ENCODE measurements at places on chromosomes 2 and 18. TPM values are rescaled to one million over a fixed set of nuclear protein-coding genes. Genes with fewer than 3 reads are reported as not detected.

LRRTM4 gene
- total RNA-seq: not detected

XDH gene
- 4.2 TPM for total RNA-seq

- no peaks in the 10 kb centered on the region for H3K27me3 ChIP-seq
- no peak overlapping the region for H3K4me3 ChIP-seq
Measured at GRCh38 chr2:69997015-69997830, 35.8 kb upstream of the ASPRV1 start.

GRCh38 chr2:98471402-98472131 lies 26.9 kb downstream of the INPP4A start:
- H3K4me3 ChIP-seq: no peak overlapping the region
- H3K27me3 ChIP-seq: no peaks in the 10 kb centered on the region
- no peaks in the 10 kb centered on the region for H3K36me3 ChIP-seq
- no peak for DNase-seq
- H3K27ac ChIP-seq: no peak overlapping the region
- peaks cover 29% of the 10 kb centered on the region for H3K4me1 ChIP-seq

DNA sequence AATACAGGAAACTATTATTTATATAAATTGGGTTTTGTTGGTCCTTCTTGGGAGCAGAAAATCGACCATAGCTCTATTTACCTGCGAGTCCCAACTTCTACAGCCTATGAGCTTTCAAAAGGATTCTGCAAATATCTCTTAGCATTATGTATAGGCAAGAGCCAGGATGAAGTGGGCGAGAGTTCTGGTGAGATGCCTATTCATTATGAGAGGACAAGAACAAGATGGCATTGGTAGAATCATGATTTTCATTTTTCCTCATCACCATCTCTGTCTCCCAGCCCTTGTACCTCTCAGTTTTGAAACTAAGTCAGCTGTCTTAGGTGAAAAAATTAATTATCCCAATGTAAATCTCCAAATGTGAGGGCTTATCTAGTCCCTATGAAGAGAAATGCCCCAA lies 25.0 kb downstream of the WIPF1 start:
- H3K4me1 ChIP-seq: no peaks in the 10 kb centered on the region
- H3K27me3 ChIP-seq: no peaks in the 10 kb centered on the region
- H3K4me3 ChIP-seq: no peak overlapping the region

DNA sequence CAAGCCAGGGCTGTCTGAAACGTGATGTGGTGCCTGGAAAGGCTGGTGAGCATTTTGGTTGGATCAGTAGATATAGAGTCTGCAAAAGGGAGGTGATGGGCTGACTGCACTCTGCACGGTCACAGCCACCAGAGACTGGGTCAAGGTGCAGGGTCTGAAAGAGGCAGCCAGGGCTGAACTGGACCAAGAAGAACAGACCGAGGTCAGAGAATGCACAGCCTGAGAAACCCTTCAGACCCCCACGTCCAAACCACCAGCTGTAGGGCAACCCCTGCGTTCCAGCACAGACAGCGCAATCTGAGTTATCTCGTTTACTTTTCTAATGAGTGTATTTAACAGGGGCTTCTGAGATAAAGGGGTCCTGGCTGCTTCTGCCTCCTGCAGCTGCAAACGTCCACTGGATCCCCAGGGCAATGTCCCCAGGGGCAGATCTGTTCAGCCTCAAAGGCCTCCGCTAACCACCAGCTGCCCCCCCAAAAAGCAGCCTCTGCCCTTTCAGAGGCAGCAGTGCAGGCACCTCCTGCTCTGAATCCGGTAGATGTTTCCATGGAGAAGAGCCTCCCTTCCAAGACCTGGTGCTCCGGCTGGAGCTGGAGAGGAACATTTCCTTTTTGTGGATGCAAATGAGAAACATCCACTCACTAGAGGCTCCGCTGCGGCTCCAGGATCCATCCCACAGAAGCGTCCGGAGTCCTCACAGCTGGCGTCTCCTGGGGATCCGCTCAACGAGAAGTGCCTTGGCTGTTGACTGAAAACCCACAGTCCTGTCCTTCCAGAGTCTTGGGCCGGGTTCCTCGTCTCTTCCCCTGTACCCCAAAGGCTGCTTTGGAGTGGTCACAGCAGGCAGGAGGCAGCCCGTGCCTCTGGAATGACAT lies 970 bp upstream of the KCNG2 start:
- no peak overlapping the region for H3K4me3 ChIP-seq
- no peak for DNase-seq
- H3K27me3 ChIP-seq: peaks cover 39% of the 10 kb centered on the region
- H3K27ac ChIP-seq: no peak overlapping the region
- H3K36me3 ChIP-seq: peaks cover 5% of the 10 kb centered on the region

DNA sequence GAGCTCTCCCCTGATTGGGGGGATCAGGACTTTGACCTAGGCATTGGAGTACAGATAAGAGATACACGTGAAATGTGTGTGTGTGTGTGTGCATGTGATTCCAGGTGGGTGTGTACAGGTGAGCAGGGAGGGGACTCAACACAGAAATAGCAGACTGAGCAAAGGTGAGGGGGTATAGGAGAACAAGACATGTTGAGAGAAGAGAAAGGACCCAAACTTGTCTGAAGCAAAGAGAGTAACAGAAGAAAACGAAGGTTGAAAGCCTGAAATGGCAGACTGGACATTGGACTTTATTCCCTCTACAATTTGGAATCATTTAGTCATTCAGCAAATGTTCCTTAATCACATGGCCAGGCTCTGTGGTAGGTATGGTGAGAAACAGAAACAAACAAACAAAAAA lies 23.3 kb downstream of the MRO start:
- H3K27me3 ChIP-seq: peaks cover 31% of the 10 kb centered on the region
- H3K4me3 ChIP-seq: peak overlapping the region; percentile 1
- DNase-seq: no peak
- peaks cover 31% of the 10 kb centered on the region for H3K4me1 ChIP-seq

DNA sequence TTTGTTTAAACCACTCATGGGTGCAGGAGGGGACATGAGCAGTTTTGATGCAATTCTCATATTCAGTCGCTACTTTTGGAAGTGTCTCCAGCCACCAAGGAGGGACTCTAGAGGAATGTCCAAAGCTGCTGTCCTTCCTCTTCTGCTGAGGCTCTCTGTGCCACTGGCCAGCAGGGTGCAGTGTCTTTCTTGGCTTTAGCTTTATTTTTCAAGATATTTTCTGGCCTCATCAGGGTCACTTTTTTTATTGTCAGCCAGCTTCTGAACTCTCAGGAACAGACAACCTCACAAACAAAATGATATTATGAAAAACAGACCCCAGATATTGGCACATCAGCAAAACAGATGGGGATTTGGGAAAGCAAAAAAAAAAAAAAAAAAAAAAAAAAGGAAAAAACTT lies 289.3 kb upstream of the ZSWIM2 start:
- no peaks in the 10 kb centered on the region for H3K36me3 ChIP-seq
- H3K27ac ChIP-seq: no peak overlapping the region
- H3K4me1 ChIP-seq: no peaks in the 10 kb centered on the region
- no peaks in the 10 kb centered on the region for H3K27me3 ChIP-seq
- H3K4me3 ChIP-seq: no peak overlapping the region

GRCh38 chr2:71780162-71780561 lies 326.8 kb downstream of the DYSF start:
- H3K36me3 ChIP-seq: peaks cover 3% of the 10 kb centered on the region
- peaks cover 60% of the 10 kb centered on the region for H3K27me3 ChIP-seq
- H3K4me1 ChIP-seq: peaks cover 15% of the 10 kb centered on the region
- no peak overlapping the region for H3K27ac ChIP-seq
- DNase-seq: no peak
- no peak overlapping the region for H3K4me3 ChIP-seq

DNA sequence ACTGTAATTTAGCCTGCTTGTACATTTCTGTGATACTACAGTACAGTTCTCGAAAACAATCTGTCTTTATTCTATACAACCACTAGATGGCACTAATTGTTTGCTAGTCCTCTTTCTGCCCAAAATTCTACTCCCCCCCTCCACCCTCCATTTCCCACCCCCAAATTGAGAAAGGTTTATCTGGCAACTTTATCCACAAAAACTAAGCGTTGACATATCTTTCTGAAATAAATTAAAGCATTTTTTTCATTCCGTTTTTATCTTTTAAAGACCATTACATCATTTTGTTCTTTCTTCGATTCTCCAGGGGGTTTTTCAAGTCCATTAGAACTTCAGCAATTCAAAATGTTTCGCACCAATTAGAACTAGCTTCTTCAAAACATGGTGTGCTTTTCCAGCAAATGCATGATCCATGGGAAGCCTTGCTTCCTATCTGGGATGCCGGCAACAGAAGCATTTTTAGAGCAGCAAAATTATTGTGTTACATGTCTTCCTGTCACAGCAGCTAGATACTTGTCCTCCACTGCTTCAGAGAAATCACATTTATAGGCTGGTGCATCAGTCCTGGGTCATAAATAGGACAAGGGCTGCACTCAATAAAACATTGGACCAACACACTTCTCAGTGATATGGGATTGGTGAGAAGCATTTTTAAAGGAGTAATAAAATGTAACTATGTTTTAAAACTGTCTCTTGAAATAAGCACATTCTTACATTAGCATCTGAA lies 241.3 kb downstream of the PAX3 start:
- DNase-seq: no peak
- peaks cover 82% of the 10 kb centered on the region for H3K27me3 ChIP-seq
- no peaks in the 10 kb centered on the region for H3K36me3 ChIP-seq
- no peak overlapping the region for H3K4me3 ChIP-seq

DNA sequence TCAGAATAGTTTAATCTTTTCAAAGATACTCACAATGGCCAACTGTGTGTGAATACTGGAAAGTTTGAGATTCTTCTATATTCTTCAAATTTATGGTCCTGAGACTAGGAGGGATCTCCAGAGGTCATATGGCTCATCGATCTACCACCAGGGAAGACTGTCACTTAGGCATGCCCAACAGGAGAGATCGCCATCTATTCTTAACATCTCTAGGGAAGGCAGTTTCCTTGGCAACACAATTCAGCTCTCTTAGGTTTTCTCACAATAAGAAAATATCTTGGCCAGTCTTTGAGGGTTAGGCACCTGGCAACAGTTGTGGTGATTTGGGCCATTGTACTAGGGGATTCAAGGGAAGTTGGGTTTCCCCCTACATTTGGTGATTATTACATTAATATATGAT lies 107.2 kb downstream of the GALNT3 start:
- DNase-seq: no peak
- H3K36me3 ChIP-seq: no peaks in the 10 kb centered on the region
- no peak overlapping the region for H3K27ac ChIP-seq
- H3K4me1 ChIP-seq: no peaks in the 10 kb centered on the region

GRCh38 chr2:123895651-123896050 lies 129.4 kb upstream of the CNTNAP5 start:
- H3K4me3 ChIP-seq: no peak overlapping the region
- H3K36me3 ChIP-seq: no peaks in the 10 kb centered on the region
- no peaks in the 10 kb centered on the region for H3K27me3 ChIP-seq
- no peak overlapping the region for H3K27ac ChIP-seq
- H3K4me1 ChIP-seq: no peaks in the 10 kb centered on the region

DNA sequence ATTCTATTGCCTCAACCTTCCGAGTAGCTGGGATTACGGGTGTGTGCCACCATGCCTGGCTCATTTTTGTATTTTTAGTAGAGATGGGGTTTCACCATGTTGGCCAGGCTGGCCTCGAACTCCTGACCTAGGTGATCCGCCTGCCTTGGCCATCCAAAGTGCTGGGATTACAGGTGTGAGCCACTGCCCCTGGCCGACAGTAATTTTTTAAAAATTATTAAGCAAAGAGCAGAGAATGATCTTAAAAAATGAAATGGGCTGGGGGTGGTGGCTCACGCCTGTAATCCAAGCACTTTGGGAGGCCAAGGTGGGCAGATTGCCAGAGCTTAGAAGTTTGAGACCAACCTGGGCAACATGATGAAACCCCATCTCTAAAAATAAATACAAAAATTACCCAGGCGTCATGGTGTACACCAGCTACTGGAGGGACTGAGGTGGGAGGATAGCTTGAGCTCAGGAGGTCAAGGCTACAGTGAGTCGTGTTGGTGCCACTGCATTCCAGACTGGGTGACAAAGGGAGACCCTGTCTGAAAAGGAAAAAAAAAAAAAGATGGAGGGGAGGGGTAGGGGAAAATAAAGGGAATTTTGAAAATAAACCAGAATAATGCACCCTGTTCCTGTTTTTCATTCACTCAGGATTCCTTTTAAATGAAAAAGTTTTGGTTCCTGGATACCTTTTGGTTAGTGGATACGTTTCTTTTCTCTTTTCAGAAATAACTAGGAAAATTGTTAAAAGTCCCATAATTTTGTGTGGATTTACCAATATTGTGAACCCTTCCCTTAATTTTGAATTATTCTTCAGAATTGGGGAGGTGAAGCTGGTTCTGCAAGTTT lies 33.9 kb downstream of the MAP4K4 start:
- H3K27me3 ChIP-seq: no peaks in the 10 kb centered on the region
- H3K4me3 ChIP-seq: no peak overlapping the region
- no peak overlapping the region for H3K27ac ChIP-seq
- no peak for DNase-seq
- H3K36me3 ChIP-seq: peaks cover 5% of the 10 kb centered on the region
- peaks cover 45% of the 10 kb centered on the region for H3K4me1 ChIP-seq

GRCh38 chr2:147649998-147650397 lies 194.8 kb upstream of the ACVR2A start:
- peaks cover 17% of the 10 kb centered on the region for H3K4me1 ChIP-seq
- H3K27ac ChIP-seq: no peak overlapping the region
- H3K36me3 ChIP-seq: no peaks in the 10 kb centered on the region
- H3K27me3 ChIP-seq: no peaks in the 10 kb centered on the region
- DNase-seq: no peak

GRCh38 chr2:147420947-147421675 lies 423.7 kb upstream of the ACVR2A start:
- no peaks in the 10 kb centered on the region for H3K27me3 ChIP-seq
- no peak for DNase-seq
- H3K4me1 ChIP-seq: peaks cover 51% of the 10 kb centered on the region
- H3K27ac ChIP-seq: no peak overlapping the region
- peaks cover 4% of the 10 kb centered on the region for H3K36me3 ChIP-seq

GRCh38 chr2:43104763-43105162 lies 121.6 kb downstream of the ZFP36L2 start:
- no peaks in the 10 kb centered on the region for H3K27me3 ChIP-seq
- H3K27ac ChIP-seq: no peak overlapping the region
- no peak for DNase-seq

DNA sequence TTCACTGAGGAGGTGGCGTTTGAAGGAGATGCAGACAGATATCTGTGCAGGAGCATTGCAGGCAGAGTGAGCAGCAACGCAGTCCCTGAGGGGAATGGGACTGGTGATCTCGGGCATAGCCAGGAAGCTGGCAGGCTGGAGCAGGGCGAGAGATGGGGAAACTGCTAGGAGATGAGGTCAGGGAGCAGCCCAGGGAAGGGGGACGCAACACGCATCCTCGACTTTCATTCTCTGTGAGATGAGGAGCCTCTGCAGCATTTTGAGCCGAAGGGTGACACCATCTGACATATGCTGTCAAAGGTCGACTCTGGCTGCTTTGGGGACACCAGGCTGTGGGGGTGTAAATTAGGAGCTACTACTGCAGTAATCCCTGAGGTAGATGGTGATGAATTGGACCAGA lies 4.3 kb upstream of the CHRNA1 start:
- H3K27ac ChIP-seq: no peak overlapping the region
- no peak for DNase-seq

DNA sequence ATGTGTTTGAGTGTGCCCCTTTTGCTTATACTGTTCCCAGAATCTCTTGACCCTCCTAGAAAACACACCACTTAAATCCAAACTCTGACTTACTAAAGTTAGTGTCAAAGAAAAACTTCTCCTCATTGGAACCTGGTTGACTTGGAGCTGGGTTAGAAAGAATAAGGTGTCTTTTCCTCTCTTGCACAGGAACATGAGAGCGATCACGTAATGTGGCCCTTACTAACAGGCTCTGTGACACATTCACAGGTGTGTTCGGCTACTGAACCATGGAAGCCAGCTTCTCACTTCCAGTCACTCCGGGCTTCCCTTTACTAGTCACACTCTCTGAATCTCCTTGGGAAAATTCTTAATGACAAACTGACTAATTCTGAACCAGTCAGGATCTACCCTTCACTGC lies 5.4 kb upstream of the POU3F3 start:
- no peak overlapping the region for H3K4me3 ChIP-seq
- peaks cover 18% of the 10 kb centered on the region for H3K4me1 ChIP-seq
- peaks cover 89% of the 10 kb centered on the region for H3K27me3 ChIP-seq
- H3K27ac ChIP-seq: no peak overlapping the region
- no peaks in the 10 kb centered on the region for H3K36me3 ChIP-seq
